Nephron progenitor cell (in vitro differentiated cells): ENCODE measurements at places on chromosomes 12 and 14.

DNA sequence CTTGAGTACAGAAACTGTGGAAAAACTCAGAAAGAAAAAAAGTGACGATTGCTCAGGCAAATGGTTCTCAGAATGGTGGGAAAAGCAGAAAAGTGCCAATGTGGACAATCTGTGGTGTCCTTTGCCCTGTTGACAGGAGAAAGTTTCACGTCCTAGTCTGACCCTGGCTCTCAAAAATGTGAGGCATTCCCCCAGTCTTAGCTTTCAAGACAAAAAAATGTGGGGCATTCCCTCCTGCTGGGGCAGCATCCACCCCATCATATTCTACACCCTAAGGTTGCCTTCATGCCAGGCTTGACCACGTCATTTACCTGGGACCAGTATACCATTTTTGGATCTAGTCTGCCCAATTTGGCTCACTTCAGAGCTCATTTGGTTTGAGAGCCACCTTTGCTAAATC, 20.7 kb upstream of the ANAPC7 start:
- DNase-seq, result no peak

DNA sequence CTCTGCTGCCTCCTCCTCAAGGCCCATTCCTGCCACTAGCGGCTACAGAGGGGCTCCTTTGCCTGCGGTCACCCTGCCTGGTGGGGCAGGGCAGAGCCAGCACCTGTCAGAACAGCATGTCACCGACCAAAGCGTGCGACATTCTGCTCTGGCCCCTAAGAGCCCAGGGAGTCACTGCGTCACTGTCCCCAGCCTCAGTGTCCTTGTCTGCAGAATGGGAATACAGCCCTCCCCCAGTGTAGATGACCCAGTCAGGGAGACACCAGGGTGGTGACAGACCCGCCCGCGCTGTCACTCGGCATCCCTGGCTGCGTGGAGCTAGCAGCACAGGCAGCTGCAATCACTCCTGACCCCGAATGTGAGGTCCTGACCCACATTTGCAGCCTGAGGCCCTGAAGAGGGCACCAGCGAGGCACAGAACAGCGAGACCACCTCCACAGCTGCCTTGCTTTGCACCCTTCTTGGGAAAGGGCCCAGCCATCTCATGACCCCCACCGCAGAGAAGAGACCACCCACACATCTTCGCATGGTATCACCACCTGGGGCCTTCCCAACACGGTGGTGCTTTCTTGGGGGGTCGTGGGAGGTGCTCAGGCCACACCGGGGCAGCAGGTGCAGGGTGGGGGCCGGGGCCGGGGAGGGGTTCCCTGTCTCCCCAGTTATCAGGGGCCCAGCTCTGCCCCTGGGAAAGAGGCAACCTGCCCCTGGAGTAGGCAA, 2.5 kb downstream of the AHNAK2 start:
- DNase-seq, result peak; percentile 43

DNA sequence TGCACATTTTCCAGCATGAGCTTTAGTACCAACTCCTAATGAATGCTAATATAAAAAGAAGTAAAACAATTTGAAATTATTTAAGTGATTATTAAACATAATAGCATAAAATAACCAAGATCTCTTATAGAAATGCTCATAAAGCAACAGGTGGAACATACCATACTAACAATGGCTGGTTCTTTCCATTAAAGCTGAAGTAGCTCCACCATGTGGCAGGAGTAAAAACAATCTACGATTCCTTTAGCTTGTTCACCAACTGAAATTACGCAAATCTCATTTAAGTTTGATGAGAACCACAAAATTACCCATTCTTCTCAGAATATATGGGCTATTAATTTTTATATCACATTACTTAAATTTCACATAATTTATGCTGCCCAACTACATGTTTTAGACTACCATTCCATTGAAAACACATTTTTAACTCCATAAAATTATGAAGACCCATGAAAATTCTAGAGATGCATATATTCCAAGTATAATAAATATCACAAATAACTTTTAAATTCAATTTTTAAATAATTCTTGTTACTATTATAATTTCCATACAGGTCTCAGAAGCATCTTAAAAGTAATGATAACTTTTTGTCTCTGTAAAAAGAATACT, 213.6 kb downstream of the DAD1 start:
- DNase-seq, result peak; percentile 12

DNA sequence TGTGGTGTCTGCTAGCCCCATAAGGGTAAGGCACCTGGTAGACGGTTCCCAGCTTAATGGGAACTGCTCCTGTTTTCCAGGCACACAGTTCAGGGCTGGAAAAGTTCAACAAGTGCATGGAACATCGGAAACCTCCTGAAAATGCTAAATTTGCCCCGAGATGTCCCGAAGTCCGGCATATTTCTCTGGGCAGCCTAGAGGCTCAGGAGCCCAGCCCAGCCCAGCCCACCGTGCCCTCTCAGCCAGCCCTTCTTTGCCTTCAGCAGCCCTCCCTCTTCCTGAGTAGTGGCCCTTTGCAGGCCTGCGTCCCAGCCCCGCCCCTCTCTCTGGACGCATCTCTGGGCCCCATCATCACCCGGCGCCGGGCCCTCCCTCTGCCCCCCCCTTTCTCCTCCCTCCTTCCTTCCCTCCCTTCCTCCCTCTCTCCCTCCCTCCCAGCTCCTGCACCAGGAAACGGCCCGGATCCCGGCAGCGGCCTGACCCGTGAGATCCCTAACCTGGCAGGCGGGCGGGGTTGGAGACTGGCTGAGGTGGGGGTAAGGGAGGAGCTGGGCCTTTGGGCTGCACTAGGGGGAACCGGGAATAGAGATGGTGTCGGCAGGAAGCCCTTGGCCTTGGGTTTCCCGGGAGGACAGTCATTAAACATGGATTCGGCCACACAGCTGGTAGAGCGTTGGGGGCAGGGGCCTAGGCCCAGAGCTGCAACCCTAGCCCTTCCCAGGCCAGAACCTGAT, at the start of gene BCL2L2:
Gene BCL2L2 (plus strand): TSS at position 422 of the 734 bp plus-strand sequence. CDS start 935 bp downstream, outside the sequence.
- peak; percentile 91 for DNase-seq

GRCh38 chr14:96279564-96279963, 23.6 kb downstream of the BDKRB1 start:
- DNase-seq, result no peak

DNA sequence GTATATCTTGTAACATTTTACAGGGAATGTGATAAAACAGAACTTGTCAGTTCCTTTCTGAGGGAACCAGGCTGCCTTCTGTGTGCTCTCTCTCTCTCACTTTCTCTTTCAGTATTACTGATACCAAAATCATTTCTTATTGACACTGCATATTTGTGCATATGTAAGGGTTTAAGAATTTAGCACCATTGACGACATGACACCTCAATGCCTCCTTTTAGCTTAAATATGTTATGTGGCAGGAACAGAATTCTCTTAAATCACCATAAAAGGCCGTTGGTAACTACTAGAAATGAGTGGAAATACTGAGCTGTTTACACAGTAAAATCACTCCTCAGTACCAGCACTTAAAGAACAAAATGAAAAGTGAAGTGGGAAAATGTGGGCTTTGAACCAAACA, 457.7 kb upstream of the SYT1 start:
- DNase-seq, result no peak
